CD4-positive, alpha-beta T cell treated with Interleukin-15 for 4 hours (primary cell): ENCODE measurements at places on chromosomes 1 and 21.
A peak's percentile ranks its signal among the peaks of the same experiment; 100 is the strongest.

DNA sequence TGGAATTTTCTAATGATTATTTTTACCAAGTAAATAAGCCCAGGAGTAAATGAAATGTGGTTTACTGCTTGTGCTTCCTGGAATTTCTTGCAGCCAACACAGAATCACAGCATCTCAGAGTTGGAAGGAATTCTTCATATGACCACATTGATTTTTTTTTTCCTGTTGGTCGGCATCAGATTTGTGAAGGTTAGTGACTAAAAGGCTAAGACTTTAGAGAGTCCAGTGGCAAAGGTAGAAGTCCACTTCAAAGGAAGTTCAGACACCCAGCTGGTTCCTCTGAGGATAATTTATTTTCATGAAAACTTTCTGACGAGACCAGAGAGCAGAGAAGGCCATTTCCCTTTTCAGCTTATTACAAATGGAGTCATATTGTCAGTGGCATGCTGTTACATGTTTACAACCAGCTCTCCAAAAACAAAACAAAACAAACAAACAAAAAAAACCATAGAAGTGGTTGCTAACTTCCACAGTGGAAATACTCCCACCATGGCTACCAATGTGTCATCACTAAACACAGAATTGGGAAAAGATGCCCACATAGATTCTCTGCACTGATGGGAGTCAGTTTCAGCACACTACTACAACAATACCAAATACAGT is 77.2 kb upstream of the CDC42BPA start:
- DNase-seq, result no peak

- DNase-seq, result no peak
Measured at GRCh38 chr1:193083365-193084088, 21.7 kb downstream of the GLRX2 start.

GRCh38 chr1:64960731-64961130 is 5.6 kb downstream of the JAK1 start:
- DNase-seq, result no peak

GRCh38 chr1:10877894-10878293 is 81.4 kb upstream of the CASZ1 start:
- DNase-seq, result no peak

GRCh38 chr1:53365437-53366063 is 37.7 kb upstream of the LRP8 start:
- DNase-seq, result no peak

GRCh38 chr1:67298762-67299161 is 8.9 kb upstream of the IL12RB2 start:
- DNase-seq, result no peak

- no peak for DNase-seq
Measured at GRCh38 chr1:24692351-24692980, 49.4 kb downstream of the SRRM1 start.

- no peak for DNase-seq
Measured at GRCh38 chr1:192592517-192592916, 16.9 kb downstream of the RGS1 start.

DNA sequence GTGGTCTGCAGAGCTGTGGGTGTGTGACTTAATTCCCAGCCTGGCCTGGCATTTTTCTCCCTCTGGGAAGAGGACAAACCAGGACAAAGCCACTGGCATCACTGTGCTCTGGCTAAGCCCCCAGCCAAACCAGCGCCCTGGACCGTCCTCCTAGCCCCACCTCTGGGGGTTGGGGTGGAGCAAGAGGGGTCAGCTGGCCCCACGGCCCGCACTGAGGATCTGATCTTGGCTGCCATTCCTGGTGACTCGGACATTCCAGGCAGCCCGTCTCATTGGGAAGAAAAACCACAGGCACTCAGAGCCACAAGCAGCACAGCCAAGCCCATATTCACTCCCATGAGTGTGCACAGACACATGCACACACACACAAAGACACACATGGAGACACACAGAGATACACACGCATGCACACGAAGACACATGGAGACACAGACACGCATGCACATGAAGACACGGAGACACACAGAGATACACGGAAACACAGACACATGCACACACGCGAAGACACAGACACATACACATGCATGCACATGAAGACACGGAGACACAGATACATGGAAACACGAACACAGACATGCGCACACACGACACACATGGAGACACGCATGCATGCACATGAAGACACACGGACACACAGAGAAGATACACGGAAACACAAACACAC is 2.3 kb upstream of the MXRA8 start:
- no peak for DNase-seq

DNA sequence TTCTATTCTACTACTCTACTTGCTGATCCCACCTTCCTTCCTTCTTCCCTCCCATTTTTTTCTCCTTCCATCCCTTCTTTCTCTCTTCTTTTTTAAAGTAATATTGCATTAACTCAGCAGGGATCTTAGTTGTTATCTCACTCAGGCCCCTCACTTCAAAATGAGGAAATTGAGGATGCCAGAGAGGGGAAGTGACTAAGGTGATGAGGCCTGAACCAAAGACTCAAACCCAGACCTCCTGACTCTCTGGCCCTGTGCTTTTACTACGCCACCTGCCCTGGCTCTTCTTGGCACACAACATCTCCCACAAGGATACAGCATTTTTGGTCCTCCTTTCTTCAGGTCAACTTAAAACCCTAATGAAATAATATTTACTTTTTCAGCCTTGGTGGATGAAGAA is 151.7 kb upstream of the ZNF648 start:
- no peak for DNase-seq

- no peak for DNase-seq
Measured at GRCh38 chr1:208083016-208083714, 161.0 kb downstream of the PLXNA2 start.

GRCh38 chr1:204149635-204150565 is 1.9 kb downstream of the ETNK2 start:
- DNase-seq, result no peak

DNA sequence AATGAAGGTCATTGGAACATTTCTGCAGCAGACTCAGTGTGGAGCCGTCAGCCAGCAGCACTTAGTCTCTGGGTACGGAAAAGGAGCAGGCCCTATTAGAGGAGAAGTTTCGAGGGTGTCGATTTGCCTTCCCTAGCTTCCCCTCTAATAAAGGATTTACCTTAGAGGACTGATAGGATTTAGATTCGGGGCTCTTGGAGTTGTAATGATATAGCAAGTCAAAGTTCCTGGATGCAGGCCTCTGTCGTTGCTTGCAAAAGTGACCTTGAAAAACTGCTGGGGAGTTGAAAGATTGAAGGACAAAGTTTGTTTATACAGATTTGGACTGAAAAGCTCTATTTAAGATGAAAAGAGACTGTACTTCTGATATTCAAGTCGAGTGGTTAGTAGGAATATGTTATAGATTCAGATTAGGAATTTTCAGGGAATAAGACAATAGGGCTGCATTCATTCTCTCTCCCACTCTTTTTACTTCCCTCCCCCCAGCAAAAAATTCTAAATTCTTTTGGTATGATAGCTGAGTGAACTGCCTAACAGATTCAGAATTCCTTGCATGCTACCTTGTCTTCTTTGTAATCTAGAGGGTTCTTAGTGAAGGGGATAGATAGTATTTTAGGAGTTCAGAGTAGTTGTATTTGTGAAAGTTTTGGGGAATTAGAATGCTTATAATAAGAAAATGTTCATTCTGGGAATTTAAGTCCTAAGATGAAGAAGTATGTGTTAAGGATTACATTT is 19.2 kb downstream of the NFYC start:
- no peak for DNase-seq

DNA sequence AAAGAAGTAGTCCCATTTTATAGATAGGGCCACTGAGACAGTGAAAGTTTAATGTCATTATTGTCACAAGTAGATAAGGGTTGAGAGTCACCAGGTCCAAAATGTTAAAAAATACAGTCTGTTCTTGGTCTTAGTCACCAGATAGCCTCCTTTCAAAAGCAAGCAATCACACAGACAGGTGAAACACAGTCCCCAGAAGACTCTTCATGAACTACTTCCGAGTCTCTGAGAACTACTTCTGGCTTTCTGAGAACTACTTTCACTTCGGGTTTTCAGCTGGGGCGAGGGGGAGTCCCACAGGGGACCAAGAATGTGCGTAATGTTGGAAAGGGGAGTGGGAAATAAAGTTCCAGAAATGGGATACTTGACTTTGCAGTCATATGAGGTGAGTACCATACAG is 143.2 kb downstream of the HHIPL2 start:
- peak; percentile 27 for DNase-seq

GRCh38 chr21:44701541-44701940 is 4.6 kb downstream of the KRTAP10-12 start:
- DNase-seq, result no peak

DNA sequence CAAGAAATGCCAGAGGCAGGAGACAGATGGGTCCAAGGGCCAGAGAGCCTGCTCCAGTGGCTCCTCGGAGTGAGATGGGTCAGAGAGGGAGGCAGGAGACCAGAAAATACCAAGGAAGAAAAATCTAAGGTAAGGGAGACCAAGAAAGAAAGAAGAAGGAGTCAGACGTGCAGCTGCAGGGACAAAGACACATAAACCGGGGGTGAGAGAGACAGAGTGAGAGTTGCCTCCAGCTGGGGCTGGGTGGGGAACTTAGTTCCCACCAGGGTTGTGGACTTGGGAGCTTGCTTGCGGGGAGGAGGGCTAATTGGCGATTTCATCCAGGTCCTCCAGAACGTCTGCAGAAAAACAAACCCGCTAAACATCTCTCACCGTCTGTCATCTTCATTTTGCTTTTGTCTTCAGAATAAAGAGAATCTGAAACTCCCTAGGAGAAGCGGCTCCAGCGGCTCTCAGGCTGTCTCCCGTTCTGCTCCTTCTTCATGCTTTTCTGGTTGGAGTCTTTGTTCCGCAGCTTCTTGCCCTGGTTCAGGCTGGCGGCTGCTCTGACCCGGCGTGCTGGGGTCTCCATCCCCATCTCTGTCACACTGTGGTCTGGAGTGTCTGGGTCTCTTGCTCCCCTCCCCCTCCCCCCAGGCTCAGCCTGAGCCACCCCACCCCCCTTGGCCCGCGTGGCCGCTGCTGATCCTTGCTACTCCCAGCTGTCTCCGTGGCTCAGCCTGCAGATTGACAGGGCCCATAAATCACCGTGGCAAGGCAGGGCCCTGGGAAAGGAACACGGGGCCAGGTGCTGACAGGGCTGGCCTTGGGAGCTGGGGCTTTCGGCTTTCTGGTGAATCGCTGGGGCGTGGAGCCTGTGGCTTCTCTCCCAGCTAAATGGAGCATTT is 66.6 kb downstream of the UBIAD1 start:
- no peak for DNase-seq

DNA sequence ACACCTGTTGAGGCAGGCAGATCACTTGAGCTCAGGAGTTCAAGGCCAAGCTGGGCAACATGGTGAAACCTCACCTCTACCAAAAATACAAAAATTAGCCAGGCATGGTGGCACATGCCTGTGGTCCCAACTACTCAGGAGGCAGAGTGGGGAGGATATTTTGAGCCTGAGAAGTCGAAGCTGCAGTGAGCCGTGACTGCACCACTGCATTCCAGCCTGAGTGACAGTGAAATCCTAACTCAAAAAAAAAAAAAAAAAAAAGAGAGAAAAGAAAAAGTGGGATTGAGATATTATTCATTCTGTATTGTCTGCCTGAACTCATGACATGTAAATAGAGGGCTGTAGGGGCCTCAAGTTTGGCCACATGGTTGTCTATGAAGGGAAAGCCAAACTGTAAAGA is 37.3 kb downstream of the WNT2B start:
- DNase-seq, result no peak

- no peak for DNase-seq
Measured at GRCh38 chr1:20059847-20060246, 10.1 kb upstream of the PLA2G5 start.

DNA sequence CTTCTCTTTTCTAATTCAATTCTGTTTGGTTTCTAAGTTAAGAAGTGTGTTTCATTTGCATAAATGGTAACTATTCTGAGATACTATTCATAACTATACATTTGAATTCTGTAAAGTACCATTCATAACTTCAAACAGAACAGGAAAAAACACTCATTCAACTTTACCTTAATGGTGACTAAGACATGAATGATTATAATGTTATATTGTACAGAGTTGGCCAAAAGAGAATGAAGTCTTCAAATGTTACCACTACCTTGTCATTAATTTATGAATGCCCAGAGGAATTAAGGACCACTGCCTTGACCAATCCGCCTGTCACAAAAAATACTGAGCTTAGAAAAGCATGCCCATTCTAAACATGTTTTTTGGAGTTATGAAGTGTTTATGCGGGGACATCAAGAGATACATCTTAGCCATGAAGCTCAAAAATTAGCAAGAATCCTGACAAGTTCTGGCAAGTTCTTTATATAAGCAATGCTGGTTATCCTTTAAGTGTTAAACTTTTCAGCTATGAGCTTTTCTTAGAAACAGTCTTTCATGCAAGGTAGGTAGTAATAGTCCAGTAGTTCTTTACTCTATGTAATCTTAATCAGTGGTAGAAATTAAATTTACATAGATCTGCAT is 7.9 kb downstream of the WASF2 start:
- DNase-seq, result no peak

DNA sequence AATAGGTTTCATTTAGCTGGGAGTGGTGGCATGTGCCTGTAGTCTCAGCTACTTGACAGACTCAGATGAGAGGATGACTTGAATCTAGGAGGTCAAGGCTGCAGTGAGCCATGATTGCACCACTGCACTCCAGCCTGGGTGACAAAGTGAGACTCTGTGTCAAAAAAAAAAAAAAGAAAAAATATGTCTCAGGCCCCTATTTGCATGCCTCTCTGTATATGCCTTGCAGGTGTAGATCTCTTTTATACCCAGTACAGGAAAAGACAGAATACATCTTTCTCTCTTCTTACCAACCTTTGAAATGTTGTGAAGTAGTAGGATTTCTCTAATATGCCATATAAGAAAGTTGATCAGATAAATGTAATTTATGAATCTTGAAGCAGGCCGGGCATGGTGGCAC is 6.4 kb downstream of the CNR2 start:
- no peak for DNase-seq

GRCh38 chr1:1166642-1167397 is 6.9 kb upstream of the TTLL10 start:
- DNase-seq, result no peak

- no peak for DNase-seq
Measured at GRCh38 chr1:11514366-11514765, 35.4 kb downstream of the DISP3 start.

GRCh38 chr1:37514350-37515184 is at the start of gene MEAF6:
Gene MEAF6, minus strand, starts transcription at chr1:37514766. Its CDS starts 20 bp downstream, at chr1:37514746.
- peak; percentile 82 for DNase-seq

GRCh38 chr1:56417646-56418045 is 161.7 kb downstream of the PLPP3 start:
- no peak for DNase-seq

DNA sequence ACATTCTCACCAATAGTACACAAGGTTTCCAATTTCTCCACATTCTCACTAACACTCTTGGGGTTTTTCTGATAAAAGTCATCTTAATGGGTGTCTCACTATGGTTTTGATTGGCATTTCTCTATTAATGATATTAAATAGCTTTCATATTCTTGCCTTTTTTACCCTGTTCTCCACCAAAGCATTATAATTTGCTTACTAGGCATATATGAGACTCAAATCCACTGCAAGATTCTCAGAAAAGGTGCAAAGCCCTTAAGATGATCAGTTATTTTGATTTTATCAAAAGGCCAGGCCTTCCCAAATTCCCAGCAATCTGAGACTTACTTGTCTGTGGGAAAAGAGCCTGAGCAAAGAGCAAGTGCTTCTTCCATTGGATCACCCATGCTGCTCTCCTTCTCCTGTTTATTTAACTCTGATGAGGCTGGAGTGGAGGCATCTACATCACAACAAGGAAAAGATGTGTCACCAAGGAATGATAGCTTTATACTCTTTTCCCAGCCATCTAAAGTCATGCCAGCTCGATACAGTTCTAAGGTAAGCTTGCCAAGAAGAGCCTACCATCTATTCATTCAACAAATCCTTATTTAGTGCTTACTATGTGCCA is 24.6 kb downstream of the CLSPN start:
- no peak for DNase-seq

GRCh38 chr21:42563686-42564085 is 50.0 kb downstream of the SLC37A1 start:
- no peak for DNase-seq

- no peak for DNase-seq
Measured at GRCh38 chr1:184315254-184315653, 71.6 kb upstream of the C1orf21 start.
